ENCODE measurements at places on chromosomes 6 and 20.
A peak's percentile ranks its signal among the peaks of the same experiment; 100 is the strongest.

GRCh38 chr20:58838174-58838573 lies 12.5 kb downstream of the GNAS-AS1 start:
- no peak for DNase-seq

DNA sequence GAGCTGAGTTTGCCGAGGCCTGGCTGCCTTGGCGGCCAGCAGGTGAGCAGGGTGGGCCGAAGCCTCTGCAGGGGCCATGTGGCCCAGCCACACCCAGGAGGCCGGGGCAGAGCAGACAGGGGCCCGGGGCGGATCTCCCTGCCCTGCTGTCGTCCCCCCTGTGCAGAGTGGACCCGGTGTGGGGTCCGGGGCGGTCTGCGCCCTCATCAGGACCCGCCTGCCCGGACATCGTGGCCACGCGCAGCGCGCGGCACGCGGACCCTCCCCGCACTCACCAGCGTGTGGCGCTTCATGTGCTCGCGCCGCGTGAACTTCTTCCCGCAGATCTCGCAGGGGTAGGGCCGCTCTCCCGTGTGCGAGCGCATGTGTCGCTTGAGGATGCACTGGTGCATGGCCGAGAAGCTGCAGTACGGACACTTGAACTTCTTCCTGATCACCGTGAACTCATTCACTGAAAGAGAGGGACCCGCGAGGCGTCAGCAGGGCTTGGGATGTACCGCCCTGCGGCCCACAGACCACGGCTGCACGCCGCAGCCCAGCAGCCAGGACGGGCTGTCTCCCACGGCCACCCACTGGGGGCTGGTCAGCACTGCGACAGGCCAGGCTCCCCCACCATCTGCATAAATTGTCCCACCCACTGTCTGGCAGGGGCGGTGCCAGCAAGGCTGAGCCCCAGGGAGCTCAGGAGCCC lies 13.0 kb downstream of the SLC2A4RG start:
- no peak for DNase-seq

DNA sequence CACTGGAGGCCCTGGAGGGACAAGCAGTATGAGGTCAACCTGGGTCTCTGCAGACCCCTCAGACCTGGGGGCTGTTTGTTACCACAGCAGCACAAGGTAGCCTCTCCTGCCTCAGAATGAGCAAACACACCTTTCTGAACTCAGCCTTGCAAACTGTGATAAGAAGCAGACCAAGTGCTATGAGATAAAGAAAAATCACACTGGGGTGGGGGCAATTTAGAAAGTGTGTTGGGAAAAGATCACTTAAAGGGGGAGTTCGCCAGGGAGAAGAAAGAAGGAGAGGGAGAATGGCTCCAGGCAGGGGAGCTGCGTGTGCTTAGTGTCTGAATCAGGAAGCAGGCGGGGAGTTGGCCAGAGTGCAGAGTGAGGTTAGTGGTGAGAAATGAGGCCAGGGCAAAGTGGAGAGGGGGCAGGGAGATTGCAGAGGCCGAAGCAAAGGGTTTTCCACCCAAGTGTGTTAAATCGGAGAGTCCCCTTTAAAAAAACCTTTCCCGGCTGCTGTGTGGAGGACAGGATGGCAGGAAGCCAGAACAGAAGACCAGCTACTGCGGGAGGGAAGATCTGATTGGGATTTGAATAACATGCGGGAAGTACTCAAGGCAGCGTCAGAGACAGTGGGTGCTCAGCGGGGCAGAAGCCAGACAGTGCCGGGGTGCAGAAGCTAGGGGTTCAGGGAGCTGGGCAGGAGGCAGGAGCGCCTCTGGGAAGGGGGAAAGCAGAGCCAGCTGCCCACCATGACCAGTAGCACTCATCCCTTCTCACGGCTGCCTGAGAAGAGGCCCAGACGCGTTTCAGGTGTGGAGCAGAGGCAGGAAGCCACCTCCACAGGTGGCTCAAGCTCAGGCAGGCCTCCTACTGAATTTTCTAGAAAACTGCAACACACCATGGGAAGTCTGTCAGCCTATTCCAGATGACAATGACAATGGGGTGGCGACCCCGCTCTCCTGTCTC lies 9.0 kb downstream of the ADA start:
- no peak for DNase-seq

DNA sequence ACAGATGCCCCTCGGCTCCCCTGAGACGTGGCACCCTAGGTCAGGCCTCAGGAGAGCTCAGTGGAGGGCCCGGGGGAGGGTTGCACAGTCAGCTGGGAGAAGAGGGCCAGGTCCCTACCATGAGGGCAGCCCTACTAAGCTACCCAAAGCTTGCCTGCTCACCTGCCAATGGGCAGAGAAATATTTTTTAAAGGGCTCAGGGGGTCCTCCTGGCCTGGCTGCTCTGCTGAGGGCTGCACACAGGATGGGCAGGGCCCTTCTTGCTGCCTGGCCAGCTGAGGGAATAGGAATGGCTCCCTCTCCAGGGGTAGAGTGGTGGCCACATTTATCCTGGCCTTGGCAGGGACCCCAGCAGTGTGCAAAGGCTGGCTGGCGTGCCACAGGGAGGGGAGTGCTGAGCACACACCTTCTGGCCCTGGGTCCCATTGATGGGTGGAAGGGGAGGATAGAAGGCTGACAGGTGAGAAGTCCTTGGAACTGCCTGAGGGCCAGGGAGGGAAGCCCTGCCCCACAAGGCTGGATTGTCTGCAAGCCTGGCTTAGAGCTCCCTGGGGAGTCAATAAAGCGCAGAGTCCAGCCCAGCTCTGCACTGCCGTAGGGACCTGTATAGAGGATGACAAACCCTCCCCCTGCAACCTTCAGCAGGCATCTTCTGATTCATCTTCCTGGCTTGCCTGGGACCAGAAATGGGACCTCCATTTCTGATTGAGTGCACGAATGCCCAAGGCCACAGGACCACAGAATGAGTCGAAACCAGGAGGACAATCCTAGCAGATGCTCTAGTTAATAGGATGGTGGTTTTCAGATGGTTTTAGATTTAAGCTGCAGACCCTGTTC lies 62.1 kb downstream of the NOL4L start:
- DNase-seq = no peak

GRCh38 chr6:116695401-116695800 lies 14.4 kb downstream of the KPNA5 start:
- no peak for DNase-seq

- no peak for DNase-seq
These were observed 80.1 kb upstream of the SHLD1 start for GRCh38 chr20:5670036-5670536.

- no peak for DNase-seq
These were observed 73.4 kb upstream of the NNAT start for GRCh38 chr20:37447688-37448087.

DNA sequence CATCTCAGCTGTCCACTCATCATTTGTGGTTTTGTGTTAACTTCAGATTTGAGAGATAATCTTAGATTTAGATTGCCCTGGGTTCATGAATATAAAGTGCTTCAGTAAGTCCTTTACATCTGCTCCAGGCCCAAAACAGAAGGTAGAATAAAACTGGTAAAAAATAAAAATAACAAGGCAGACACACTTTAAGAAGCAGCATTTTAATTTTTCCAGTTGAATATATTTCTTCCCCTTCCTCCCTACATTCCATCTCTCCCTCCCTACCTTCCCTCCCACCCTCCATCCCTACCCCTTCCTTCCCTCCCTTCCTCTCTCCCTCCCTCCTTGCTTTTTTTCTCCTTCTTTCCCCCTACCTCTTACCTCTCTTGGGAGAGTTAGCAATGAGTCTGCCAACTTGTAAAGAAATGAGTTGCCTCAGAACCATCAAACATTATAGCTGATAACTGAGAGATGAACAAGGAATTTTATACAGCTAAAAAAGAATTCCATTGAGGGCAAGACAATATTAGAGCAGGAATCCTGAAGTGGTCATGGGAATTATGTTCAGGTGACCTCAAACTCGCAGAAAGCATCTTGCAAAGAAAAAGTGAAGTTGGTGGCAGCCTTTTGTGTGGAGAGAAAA lies 145.0 kb upstream of the SOX4 start:
- no peak for DNase-seq

DNA sequence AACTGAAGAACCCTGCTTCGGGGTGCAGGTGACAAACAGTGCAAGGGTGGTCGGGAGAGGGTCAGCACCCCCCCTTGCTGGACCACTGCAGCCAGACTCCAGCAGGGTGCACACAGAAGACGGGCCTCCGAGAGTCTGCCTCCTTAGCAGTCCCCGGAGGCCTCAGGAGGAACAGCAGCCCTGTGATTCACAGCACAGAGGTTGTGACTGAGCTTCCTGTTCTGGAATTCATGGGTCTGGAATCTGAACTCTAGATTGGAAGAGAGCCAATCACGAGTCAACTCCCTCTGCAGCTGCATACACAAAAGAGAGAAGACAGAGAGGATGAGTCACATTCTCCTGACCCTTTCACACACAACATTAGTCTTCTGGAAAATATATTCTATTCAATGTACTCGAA lies 249.0 kb upstream of the OPRM1 start:
- DNase-seq = no peak

- no peak for DNase-seq
These were observed 143.6 kb downstream of the TFAP2B start for GRCh38 chr6:50962213-50962759.

DNA sequence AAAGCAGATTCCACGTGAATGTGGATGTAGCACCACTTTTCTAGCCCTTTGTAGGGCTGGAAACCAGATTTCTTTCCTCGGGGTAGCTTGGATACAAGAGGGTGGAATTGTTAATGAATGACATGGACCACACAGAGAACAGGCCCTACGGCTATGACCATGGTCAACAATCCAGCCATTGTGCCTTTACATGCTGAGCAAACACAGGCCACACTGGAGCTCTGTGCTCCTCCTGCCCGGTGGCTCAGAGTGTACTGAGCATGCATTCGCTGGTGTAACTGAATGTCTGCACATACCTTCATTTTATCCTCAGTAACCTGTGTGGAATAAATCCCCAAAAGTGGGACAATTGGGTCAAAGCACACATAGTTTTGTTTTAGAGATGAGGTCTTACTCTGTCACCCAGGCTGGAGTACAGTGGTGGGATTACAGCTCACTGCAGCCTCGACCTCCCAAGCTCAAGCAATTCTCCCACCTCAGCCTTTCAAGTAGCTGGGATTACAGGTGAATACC lies 32.8 kb downstream of the LRP11 start:
- no peak for DNase-seq

GRCh38 chr20:38434301-38434741 lies 807 bp downstream of the SNHG17 start:
- no peak for DNase-seq

GRCh38 chr6:35707714-35708407 lies 19.1 kb upstream of the FKBP5 start:
- DNase-seq = no peak

DNA sequence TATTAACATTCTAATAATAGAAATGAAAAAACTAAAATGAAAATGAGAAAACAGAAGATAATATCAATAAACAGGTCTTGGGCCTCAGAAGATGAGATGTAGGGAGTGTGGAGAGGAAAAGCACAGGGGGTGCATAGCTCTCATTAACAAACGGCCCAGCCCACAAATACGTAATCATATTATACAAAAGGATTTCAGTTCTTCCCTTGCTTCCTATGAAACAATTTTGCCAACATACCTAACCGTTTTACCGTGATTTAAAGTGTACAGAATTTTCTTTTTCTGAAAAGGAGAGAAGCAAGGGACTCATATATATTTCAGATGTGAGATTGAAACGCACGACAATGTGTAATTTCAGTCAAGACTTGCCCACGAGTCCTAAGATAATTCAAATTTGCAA lies 136.0 kb downstream of the HFE start:
- DNase-seq = no peak

GRCh38 chr6:167350731-167351655 lies 26.1 kb downstream of the TTLL2 start:
- peak; percentile 68 for DNase-seq

GRCh38 chr20:703006-703405 lies 27.4 kb upstream of the SCRT2 start:
- DNase-seq = no peak

DNA sequence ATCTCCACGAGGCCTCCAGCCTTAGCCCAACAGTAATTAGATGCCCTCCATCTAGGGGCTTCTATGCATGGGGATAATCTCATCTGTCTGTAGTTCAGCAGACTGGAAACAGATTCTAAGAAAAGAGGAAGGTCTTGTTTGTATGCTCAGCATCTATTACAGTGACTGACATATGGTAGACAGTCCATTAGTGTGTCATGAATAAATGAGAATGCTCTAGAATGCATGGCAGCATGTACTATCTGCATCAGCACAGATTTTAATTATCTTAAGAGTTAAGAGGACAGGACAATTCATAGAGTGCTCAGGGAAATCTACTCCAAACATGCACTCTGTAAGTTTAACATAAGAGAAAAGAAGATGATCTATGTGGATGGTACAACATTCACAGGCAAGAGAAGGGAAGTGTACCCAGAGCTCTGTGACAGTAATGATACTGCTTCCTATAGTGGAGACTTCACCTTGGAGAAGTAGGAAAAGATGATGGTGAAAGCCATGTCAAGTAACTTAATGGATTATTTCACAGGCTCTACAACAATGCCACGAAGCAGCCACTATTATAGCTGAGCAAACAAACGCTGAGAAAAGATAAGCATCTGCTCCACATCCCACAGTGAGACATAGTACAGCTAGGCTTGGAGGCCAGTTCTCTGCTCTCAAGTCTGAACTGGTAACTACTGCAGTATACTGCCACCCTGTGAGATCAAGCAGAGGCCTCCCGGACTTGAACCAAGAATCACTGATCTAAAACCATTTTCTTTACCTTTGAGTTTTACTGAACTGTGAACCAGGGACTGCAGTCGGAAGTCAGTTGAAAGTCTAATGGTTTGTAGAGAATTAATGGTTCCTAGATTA lies 309.2 kb upstream of the SPTLC3 start:
- DNase-seq = no peak

GRCh38 chr6:53484476-53485280 lies 60.2 kb downstream of the GCLC start:
- DNase-seq = peak; percentile 33

DNA sequence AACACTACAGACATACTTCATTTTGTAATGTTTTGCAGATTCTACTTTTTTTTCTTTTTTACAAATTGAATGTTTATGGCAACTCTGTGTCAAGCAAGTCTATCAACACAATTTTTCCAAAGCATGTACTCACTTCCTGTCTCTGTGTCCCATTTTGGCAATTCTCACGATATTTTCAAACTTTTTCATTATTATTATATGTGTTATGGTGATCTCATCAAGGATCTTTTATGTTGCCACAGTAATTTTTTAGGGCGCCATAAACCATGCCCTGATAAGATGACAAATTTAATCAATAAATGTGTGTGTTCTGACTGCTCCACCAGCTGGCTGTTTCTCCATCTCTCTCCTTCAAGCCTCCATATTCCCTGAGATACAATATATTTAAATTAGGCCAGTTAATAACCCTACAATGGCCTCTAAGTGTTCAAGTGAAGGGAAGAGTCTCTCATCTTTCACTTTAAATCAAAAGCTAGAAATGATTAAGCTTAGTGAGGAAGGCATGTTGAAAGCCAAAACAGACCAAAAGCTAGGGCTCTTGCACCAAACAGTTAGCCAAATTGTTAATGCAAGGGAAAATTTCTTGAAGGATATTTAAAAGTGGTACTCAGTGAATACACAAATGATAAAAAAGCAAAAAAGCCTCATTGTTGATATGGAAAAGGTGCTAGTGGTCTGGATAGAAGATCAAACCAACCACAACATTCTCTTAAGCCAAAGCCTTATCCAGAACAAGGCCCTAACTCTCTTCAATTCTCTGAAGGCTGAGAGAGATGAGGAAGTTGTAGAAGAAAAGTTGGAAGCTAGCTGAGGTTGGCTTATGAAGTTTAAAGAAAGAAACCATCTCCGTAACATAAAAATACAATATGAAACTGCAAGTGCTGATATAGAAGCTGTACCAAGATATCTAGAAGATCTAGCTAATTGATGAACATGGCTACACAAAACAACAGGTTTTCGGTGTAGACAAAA lies 194.4 kb upstream of the TAB2 start:
- no peak for DNase-seq

GRCh38 chr6:46925563-46926253 lies 4.0 kb upstream of the ADGRF5 start:
- no peak for DNase-seq

Measured in activated CD8-positive, alpha-beta memory T cell treated with anti-CD3 and anti-CD28 coated beads for 4 hours (primary cell).